ENCODE measurements at places on chromosomes 1 and 21. TPM values are rescaled to one million over a fixed set of nuclear protein-coding genes. Genes with fewer than 3 reads are reported as not detected.
A peak's percentile ranks its signal among the peaks of the same experiment; 100 is the strongest.

DNA sequence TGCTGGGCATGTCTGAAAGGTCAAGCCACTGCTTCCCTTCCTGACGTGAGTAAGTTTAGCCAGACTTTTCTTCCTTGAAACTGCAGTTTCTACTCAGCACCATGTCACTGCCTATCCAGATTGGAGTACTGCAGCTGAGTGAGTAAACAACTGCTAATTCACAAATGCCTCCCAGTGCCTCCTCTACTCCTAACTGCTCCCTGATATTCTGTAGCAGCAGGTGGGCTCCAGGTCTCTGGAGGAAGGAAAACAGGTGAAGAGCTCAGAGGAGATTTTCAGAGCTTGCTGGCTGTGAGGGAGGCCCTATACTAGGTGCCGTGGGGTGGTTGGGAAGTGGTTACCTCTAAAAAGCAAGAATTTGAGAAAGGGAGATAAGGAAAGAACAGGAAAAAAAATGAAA lies 96.5 kb downstream of the KIF14 start:
- H3K27ac ChIP-seq: no peak overlapping the region
- no peak for DNase-seq
- no peaks in the 10 kb centered on the region for H3K36me3 ChIP-seq
- no peaks in the 10 kb centered on the region for H3K27me3 ChIP-seq
- H3K4me1 ChIP-seq: peaks cover 9% of the 10 kb centered on the region

GRCh38 chr1:109885589-109885988 lies 25.1 kb upstream of the CSF1 start:
- peaks cover 14% of the 10 kb centered on the region for H3K27me3 ChIP-seq
- no peaks in the 10 kb centered on the region for H3K36me3 ChIP-seq
- H3K4me3 ChIP-seq: no peak overlapping the region

- H3K36me3 ChIP-seq: peaks cover 65% of the 10 kb centered on the region
- peak overlapping the region; percentile 51 for H3K27ac ChIP-seq
- peaks cover 2% of the 10 kb centered on the region for H3K27me3 ChIP-seq
- H3K4me3 ChIP-seq: no peak overlapping the region
- H3K4me1 ChIP-seq: peaks cover 11% of the 10 kb centered on the region
These were observed 17.0 kb downstream of the SLC25A24 start for GRCh38 chr1:108182959-108183700.

DNA sequence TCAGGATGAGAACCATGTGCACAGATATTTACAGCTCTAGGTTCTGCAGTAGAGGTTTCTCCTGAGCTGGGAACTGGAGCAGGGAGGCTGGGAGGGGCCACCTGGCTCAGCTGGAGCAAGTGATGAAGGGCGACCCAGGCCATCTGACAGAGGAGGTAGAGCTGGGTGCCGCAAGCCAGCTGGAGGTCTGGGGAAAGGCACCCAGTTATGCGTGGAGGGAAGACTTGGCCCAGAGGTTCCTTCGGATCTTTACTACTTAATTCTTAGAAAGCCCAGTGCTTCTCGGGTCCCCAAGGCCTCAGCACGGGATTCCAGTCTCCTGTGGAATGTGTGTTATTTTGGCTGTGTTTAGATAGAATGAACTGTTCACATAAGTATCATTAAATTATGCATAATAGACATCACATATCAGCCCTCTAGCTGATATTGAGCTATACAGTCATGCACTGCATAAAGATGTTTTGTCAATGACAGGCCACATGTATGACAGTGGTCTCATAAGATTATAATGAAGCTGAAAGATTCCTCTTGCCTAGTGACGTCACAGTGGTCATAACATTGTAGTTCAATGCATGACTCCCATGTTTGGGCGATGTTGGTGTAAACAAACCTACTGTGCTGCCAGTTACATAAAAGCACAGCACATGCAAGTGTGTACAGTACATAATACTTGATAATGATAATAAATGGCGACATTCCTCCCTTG lies 245.1 kb downstream of the RHOU start:
- no peak for DNase-seq
- H3K36me3 ChIP-seq: no peaks in the 10 kb centered on the region
- H3K4me3 ChIP-seq: no peak overlapping the region
- no peaks in the 10 kb centered on the region for H3K4me1 ChIP-seq
- peaks cover 3% of the 10 kb centered on the region for H3K27me3 ChIP-seq

GRCh38 chr1:246785494-246786111 lies 61.4 kb downstream of the SCCPDH start:
- H3K27me3 ChIP-seq: peaks cover 7% of the 10 kb centered on the region
- H3K36me3 ChIP-seq: peaks cover 10% of the 10 kb centered on the region
- DNase-seq: no peak
- H3K4me1 ChIP-seq: peaks cover 19% of the 10 kb centered on the region

DNA sequence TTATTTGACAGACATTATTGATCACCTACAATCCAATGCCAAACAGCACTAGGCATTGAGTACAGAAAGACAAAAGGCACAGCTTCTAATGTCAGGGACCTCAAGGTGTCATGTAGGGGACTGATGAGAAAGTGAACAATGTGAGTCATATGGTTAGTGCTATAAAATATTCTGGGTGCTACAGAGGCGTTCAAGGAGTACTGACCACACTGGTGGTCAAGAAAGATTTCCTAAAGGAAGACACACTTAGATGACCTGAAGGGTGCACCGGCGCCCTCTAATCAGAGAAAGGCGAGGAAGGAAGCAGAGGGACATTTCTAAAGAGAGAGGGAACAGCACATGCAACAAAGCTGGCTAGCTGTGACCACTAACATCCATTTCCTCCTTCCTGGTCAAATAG lies 64.9 kb upstream of the F3 start:
- H3K4me3 ChIP-seq: no peak overlapping the region
- H3K4me1 ChIP-seq: peaks cover 85% of the 10 kb centered on the region
- H3K27me3 ChIP-seq: no peaks in the 10 kb centered on the region
- H3K36me3 ChIP-seq: peaks cover 11% of the 10 kb centered on the region
- H3K27ac ChIP-seq: peak overlapping the region; percentile 83

- H3K36me3 ChIP-seq: no peaks in the 10 kb centered on the region
- H3K4me3 ChIP-seq: no peak overlapping the region
- DNase-seq: no peak
- peaks cover 2% of the 10 kb centered on the region for H3K27me3 ChIP-seq
- no peak overlapping the region for H3K27ac ChIP-seq
These were observed 150.6 kb upstream of the ZC3H12A start for GRCh38 chr1:37323486-37324377.

- no peak overlapping the region for H3K27ac ChIP-seq
- no peak for DNase-seq
- H3K36me3 ChIP-seq: no peaks in the 10 kb centered on the region
- H3K27me3 ChIP-seq: peaks cover 29% of the 10 kb centered on the region
These were observed 12.3 kb downstream of the BARHL2 start for GRCh38 chr1:90704817-90705216.

- no peak overlapping the region for H3K4me3 ChIP-seq
- no peak overlapping the region for H3K27ac ChIP-seq
- H3K4me1 ChIP-seq: no peaks in the 10 kb centered on the region
- no peak for DNase-seq
These were observed 387.4 kb upstream of the NFIA start for GRCh38 chr1:60694980-60695379.

DNA sequence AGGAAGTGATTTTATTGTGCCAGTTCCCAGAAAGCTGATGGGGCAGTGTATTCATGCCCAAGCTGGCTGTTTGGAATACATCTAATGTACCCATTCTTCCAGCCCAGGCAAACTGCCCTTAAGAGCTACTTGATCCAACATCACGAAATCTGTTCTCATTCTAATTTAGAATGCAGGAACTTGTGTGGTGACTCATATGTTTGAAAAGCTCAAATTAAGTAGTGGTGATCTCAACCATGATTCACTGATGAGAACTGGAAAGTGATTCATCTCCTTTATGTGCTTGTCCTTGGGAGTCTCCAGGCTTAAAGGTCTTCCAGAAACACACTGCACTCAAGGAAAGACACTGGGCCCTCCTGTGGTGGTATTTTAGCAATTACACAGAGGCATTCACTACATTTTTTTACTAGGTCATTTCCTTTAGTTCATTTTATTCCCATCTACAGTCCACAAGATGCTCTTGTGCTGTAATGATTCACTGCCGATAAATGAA lies 65.4 kb downstream of the RPE65 start:
- no peaks in the 10 kb centered on the region for H3K36me3 ChIP-seq
- DNase-seq: peak; percentile 99
- peak overlapping the region; percentile 53 for H3K4me3 ChIP-seq
- peaks cover 50% of the 10 kb centered on the region for H3K4me1 ChIP-seq
- H3K27ac ChIP-seq: peak overlapping the region; percentile 83

GRCh38 chr21:27569091-27569490 lies 602.2 kb upstream of the ADAMTS5 start:
- H3K4me3 ChIP-seq: no peak overlapping the region
- peak overlapping the region; percentile 90 for H3K27ac ChIP-seq
- H3K36me3 ChIP-seq: peaks cover 14% of the 10 kb centered on the region
- H3K27me3 ChIP-seq: 0 out of 2 replicates have a peak, but pooled peaks cover 4% of the 10 kb centered on the region
- peaks cover 86% of the 10 kb centered on the region for H3K4me1 ChIP-seq
- no peak for DNase-seq

GRCh38 chr1:17403081-17403480 lies 31.1 kb downstream of the PADI6 start:
- H3K27me3 ChIP-seq: peaks cover 7% of the 10 kb centered on the region
- DNase-seq: peak; percentile 14
- no peaks in the 10 kb centered on the region for H3K36me3 ChIP-seq
- no peaks in the 10 kb centered on the region for H3K4me1 ChIP-seq

DNA sequence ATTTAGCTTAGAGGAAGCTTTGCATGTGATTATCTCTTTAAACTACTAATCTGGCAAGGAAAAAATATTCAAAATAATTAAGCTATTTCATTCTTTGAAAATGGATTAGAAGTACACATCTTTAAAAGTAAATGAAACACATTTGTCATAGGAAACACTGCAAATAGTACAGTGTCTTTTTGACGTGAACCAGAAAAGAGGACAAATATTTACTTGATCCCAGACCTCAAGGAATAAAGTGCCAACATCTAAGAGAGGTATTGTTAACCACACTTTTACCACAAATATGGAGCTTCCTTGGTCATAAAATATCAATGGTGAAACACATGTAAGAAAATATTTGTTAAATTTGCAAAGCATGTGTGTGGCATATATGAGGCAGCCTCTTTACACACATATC lies 159.9 kb downstream of the SNX7 start:
- H3K27me3 ChIP-seq: 0 out of 2 replicates have a peak, but pooled peaks cover 2% of the 10 kb centered on the region
- no peaks in the 10 kb centered on the region for H3K36me3 ChIP-seq
- no peak overlapping the region for H3K27ac ChIP-seq
- no peaks in the 10 kb centered on the region for H3K4me1 ChIP-seq

DNA sequence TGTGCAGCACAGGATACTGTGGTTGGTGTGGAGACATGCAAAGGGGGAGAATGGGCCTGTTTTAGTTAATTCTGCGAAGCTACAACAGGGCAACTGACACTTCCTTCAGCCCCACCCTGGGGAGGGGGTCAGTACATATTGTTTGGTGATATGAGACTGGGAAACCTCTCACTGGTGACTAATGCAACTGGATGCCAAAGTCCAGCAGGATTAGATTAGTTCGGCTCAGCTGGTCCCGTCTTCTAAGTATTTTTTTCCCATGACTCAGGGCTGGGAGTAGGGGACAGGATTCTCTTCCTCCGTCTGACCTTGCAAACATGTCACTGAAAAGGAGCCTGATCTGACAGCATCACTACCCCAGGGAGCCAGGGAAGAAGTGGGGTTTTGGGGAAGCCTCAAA lies 43.0 kb downstream of the PLXNA2 start:
- peak; percentile 92 for DNase-seq
- H3K36me3 ChIP-seq: peaks cover 31% of the 10 kb centered on the region
- peaks cover 36% of the 10 kb centered on the region for H3K4me1 ChIP-seq
- H3K27ac ChIP-seq: no peak overlapping the region
- peak overlapping the region; percentile 48 for H3K4me3 ChIP-seq

DNA sequence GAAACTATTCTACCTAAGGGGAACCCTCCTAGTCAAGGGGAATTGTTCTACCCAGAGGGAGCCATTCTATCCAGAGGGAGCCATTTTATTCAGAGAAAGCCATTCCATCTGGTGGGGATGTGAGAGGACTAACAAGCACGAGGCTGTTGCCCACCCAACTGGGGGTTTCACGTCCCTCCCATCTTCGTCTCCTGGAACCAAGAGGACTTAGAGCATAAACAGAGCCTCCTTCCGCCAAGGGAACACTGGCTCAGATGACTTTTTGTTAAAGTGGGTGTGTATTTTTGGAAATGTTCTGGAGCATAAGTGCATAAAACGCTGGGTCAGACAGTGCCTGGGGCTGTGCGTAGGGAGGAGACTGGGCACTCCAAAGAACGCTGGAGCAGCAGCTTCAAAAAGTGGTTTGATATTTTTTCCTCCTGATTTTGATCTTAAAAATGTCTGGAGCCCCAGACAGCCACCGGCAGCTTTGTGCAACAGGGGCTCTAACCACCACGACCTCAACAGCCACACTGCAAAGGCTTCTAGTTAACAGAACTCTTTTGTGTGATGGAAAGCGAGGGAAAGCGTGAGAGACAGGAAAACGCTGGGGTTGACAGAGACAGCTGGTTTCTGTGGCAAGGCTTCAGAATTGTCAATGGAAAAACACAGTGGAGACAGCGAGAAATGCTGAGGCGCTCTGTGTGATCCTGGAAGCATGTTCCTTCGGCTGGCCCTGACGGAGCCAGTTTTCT lies 363.6 kb upstream of the CAMK1G start:
- peaks cover 22% of the 10 kb centered on the region for H3K4me1 ChIP-seq
- no peak for DNase-seq

GRCh38 chr1:81664341-81664740 lies 136.4 kb upstream of the ADGRL2 start:
- peak; percentile 56 for DNase-seq
- H3K4me1 ChIP-seq: peaks cover 56% of the 10 kb centered on the region
- H3K36me3 ChIP-seq: no peaks in the 10 kb centered on the region
- no peaks in the 10 kb centered on the region for H3K27me3 ChIP-seq
- peak overlapping the region; percentile 42 for H3K27ac ChIP-seq

DNA sequence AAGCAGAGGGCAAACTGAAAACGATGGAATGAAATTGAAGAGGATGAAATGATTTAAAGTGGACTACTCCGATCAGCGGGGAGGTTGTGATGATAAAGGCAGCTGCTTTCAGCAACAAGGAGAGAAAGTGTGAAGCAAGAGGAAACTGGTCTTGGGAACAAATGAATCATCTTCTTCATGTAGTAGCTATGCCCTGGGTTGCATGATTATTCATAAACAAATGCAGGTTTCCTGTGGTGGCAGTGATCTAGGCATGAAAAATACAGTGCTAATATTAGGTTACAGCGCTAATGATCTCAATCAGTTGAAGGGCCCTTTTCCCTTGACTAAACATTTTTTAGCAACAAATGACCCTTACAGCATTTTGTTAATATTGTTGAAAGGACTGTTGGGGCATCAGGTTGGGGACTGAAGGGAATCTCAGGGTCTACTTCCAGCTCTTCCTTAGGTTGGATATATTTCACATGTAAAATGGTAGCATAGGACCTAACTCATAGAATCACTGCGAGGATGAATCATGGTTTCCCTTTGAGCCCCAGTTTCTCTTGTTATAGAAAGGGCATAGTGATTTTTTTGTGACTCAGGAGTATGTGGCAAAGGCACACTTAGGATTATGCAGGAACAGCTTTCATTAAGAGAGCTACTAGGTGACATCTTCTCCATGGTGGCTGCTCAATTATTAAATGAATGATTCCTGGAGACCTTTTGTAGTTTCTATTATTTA lies 1.9 kb upstream of the ZFYVE9 start:
- DNase-seq: peak; percentile 83
- H3K27me3 ChIP-seq: no peaks in the 10 kb centered on the region
- H3K4me3 ChIP-seq: peak overlapping the region; percentile 68

Gene VAMP3
- total RNA-seq: 138 TPM

Gene MFN2
- total RNA-seq: 101 TPM

Gene RO60
- 60.0 TPM for total RNA-seq

Gene NPR1
- total RNA-seq: not detected

Gene WRAP73
- total RNA-seq: 14.4 TPM

Gene UTS2
- not detected for total RNA-seq

Gene MAN1C1
- total RNA-seq: 0.05 TPM

Gene MIXL1
- total RNA-seq: not detected

Gene C1orf87
- not detected for total RNA-seq

Data from HFFc6 (cell line).